Fibroblast of villous mesenchyme (primary cell): ENCODE measurements at places on chromosomes 3 and 15. TPM values are rescaled to one million over a fixed set of nuclear protein-coding genes. Genes with fewer than 3 reads are reported as not detected.

DNA sequence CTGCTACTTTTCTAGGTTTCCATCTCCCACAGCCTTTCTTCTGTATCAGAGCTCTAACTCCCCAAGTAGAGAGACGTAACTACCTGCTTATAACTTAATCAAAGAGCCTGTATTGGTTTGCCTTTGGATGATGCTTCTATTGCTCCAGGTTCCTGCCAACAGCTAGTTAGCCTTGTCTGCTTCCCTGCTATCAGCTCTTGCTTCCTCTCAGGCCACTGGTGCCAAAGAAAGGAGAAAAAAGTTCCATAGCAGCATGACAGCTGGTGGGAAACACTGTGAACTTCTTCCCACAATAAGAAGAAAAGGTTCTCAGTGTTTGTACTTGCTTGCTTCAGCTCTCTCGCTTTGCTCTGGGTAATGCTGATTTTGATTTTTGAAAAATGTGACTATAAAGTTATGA is 206.6 kb downstream of the GBE1 start:
- DNase-seq = peak; percentile 30

DNA sequence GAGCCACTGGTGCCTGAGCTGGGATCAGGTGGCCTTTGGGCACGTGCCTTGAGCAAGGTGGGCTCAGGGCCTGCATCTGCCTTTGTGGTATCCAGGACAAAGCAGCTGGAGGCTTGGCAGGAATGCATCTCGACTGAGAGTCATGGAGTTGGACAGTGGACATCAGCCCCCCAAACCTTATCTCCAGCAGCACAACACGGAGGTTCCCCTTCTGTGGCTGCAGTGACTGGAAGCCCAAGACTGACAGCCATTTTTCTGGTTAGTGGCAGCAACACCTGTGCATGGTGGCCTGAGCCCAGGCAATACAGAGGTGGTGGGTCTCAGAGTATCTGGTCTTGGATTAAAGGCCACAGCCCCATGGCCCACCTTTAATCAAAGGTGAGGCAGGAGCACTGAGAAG is 27.8 kb upstream of the TSEN2 start:
- no peak for DNase-seq

GRCh38 chr3:147038481-147038880 is 367.9 kb downstream of the ZIC4 start:
- peak; percentile 55 for DNase-seq

DNA sequence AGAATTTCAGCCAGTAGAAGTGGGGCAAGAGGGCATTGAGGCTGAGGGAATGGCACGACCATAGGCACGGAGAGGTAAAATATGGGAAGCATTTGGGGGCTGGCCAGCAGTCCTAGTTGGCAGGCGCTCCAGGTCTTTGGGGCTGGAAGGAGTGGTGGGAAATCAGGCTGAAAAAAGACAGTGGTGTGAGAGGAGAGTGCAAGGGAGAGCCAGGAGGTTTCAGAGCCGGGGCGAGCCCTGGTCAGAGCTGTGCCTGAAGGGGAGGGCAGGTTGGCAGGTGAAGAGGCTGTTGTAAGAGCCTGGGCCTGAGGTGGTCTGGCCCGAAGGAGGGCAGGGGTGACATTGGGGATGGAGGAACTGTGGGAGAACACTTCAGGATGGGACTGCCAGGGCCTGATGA is 1.6 kb upstream of the IDH3A start:
- no peak for DNase-seq

GRCh38 chr3:137471558-137472204 is 292.4 kb upstream of the SOX14 start:
- DNase-seq = no peak

DNA sequence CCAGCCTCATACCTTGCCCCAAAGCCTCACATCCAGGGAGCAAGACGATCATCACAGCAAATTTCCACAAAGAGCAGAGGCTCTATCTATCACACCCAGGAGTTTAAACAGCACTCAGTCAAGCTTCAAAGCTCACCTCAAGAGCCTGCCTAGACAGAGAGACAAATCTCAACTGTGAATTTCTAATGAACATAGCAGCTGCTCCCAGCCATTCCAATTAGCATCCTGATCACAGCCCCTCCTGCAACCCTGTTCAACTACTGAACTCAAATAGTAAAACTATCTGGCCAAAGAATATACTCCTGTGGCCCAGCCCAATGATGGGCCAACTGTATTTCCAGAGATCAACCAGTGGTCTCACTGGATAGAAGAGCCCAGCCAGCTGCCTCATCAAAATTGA is 269.8 kb downstream of the CTNNB1 start:
- DNase-seq = no peak

DNA sequence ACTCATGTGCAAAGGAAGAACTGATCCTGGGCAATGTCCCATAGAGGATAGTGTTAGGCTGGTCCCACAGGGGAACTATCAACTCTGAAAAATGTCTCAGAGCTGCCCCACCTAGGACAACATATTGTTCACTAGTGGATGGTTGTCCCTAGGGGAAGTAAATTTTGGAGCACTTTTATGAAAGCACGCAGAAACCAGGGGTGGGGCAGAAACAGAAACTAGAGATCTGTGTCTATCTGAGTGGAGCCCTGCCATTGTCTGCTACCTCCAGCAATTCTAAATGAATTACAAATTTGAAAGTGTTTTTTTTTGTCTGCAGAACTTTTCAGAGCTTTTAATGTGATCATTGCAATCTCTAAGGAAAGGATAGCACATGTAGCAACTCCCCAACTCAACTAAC is 357.1 kb upstream of the PROK2 start:
- DNase-seq = no peak

- no peak for DNase-seq
Measured at GRCh38 chr15:32030795-32031194, 480 bp downstream of the CHRNA7 start.

- DNase-seq = peak; percentile 28
Measured at GRCh38 chr3:94862703-94863102, 799.8 kb downstream of the NSUN3 start.

GRCh38 chr15:35444557-35445204 is 101.3 kb downstream of the DPH6 start:
- DNase-seq = peak; percentile 70

GRCh38 chr3:102790747-102791325 is 356.0 kb downstream of the ZPLD1 start:
- no peak for DNase-seq

GRCh38 chr15:45180648-45181436 is 6.9 kb downstream of the SHF start:
- no peak for DNase-seq

DNA sequence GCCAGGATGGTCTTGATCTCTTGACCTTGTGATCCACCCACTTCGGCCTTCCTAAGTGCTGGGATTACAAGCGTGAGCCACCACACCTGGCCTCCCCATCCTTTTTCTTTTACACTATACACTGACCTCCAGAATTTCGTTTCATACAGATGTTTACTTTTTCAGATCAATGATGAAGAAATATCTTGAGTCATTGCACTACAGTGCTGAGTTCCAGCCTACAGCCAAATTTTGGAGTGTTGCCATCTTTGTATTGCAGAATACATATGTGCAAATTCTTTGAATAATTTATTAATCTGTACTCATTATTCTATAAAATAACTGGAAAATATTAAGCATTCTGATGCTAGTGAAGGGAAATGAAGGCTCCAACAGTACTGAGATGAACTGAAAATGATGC is 12.5 kb downstream of the ZPLD1 start:
- DNase-seq = peak; percentile 44

GRCh38 chr3:32412887-32413286 is 21.2 kb downstream of the CMTM7 start:
- DNase-seq = no peak

DNA sequence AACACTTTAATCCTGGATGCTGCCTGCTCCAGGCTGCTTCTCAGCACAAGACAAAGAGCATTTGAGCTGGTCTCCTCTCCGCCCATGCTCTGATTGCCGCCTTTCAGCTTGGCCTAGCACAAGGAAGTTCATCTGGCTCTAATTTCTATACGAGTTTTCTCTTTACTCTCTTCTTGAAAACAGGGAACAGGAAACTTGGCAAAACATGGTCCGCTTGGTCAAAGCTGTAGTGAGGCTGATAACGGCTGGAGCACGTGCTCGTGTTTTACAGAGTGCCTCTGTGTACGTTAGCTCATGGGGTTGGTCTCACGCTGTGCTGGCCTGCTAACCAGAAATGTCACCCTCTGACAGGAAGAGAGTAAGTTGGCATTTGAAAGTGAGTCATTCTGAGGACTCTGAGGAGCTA is 19.2 kb downstream of the RARRES1 start:
- peak; percentile 56 for DNase-seq

- peak; percentile 57 for DNase-seq
Measured at GRCh38 chr3:196081002-196081833, 672 bp downstream of the TFRC start.

GRCh38 chr15:36406366-36406765 is 173.1 kb upstream of the CDIN1 start:
- no peak for DNase-seq

GRCh38 chr3:194632226-194632808 is 902 bp downstream of the TMEM44 start:
- no peak for DNase-seq

- DNase-seq = no peak
Measured at GRCh38 chr3:66495668-66496045, 5.2 kb downstream of the LRIG1 start.

GRCh38 chr3:183244219-183244618 is 8.8 kb upstream of the B3GNT5 start:
- peak; percentile 21 for DNase-seq

DNA sequence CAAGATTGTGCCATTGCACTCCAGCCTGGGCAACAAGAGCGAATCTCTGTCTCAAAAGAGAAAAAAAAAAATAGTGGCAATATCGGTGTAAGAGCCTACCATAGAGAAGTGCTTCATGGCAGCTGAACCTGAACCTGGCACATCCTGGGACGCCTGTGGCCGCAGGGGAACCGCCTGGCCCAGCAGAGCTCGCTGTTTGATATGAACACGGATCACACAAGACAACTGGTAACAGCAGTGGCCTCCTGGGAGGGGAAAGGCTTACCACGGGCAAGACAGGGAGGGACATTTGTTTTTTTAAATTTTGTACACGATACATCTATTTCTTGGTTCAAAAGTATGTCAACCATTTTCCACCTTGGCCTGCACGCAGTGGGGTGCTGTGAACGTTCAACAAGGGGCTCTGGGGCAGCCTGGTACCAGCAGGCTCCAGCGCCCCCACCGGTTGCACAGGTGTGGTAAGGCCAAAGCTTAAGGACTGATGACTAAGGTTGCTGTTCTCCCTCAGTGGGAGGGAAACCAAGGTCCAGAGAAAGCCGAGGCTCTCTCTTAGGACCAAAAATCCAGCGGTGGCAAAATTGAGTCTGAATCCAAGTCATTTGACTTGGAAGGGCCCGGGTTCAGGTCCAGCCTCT is 21.7 kb upstream of the EPHB3 start:
- no peak for DNase-seq

- peak; percentile 30 for DNase-seq
Measured at GRCh38 chr15:93072011-93072410, 17.0 kb downstream of the RGMA start.

- no peak for DNase-seq
Measured at GRCh38 chr3:149604125-149604875, 53.5 kb downstream of the WWTR1 start.

DNA sequence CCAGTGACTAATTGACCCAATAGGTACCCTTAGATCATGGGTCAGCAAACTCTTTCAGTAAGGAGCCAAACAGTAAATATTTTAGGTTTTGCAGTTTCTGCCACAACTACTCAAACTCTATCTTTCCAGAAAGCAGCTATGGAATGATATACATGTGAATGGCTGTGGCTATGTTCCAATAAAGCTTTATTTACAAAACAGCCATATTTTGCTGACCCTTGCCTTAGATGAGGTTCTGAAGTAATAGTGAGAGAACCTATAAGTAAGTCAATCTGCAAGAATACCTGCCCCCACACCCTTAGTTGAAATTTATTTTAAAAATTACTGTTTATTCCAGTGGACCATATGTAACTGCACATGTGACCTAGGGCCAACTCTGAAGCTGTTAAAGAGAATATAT is 134.0 kb downstream of the CMSS1 start:
- DNase-seq = peak; percentile 49

DNA sequence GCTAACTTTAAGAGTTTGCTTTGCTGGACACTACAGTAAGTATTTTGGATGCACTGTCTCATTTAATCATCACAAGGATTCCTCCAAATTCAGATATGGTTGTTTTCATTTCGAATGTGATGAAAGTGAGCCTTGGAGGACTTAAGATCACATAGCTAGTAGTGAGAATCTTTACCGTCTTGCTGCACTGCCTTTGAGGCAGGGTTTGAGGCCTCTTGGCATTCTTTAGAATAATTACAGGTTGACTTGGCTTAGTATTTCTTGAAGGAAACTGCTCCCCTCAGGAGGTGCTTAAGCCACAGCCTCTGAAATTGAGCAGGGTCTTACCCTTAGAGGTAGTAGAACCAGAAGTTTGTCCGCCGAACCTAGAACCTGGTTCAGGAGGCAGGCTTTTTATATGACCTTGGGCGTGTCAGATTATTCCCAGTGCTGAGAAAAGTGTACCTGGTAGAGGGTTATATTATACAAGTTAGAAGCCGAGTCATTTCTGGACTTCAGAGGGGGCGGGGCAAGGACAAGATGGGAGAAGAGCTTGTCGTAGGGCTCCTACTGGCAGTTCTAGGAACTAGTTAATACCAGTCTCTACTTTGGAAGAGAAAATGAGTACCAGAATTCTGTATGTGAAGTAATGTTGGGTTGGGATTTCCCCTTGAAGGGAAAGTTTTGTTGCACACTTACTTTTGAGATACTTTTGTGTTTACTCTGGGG is 1.1 kb downstream of the TFG start:
- peak; percentile 69 for DNase-seq

Gene CAMP
- total RNA-seq = not detected in 2 replicates

Gene GDPGP1
- 5.2 and 5.6 TPM in 2 replicates for total RNA-seq

Gene GSK3B
- 83.8 and 94.1 TPM in 2 replicates for total RNA-seq

Gene SH3BP5
- 9.1 and 10.3 TPM in 2 replicates for total RNA-seq

Gene POLQ
- total RNA-seq = 6.4 and 6.9 TPM in 2 replicates

Gene XCR1
- total RNA-seq = not detected in 2 replicates

Gene KLHL40
- total RNA-seq = not detected in 2 replicates

Gene TTLL13
- under 0.01 and 0.32 TPM in 2 replicates for total RNA-seq

Gene SPINK8
- total RNA-seq = not detected in 2 replicates

Gene CFAP20DC
- total RNA-seq = 1.3 and 1.7 TPM in 2 replicates
